Lung (tissue), 17 donors: ENCODE measurements at places on chromosomes 12 and 14. TPM values are rescaled to one million over a fixed set of nuclear protein-coding genes. Genes with fewer than 3 reads are reported as not detected.

DNA sequence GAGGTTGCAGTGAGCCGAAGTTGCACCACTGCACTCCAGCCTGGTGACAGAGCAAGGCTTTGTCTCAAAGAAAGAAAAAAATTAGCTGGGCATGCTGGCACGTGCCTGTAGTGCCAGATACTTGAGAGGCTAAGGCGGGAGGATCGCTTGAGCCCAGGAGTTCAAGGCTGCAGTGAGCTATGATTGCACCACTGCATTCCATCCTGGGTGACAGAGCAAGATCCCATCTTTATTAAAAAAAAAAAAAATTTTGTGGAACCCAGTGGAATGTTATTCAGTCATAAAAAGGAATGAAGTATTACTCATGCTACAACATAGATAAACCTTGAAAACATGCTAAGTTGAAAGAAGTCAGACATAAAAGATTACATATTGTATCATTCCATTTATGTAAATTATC, 8.3 kb upstream of the ERBB3 start:
- DNase-seq = no peak
- H3K4me1 ChIP-seq = no peaks in the 10 kb centered on the region
- H3K27ac ChIP-seq = no peak overlapping the region
- no peak overlapping the region for H3K4me3 ChIP-seq
- H3K27me3 ChIP-seq = no peaks in the 10 kb centered on the region

- H3K36me3 ChIP-seq = no peaks in the 10 kb centered on the region
- DNase-seq = no peak
- no peak overlapping the region for H3K4me3 ChIP-seq
- H3K4me1 ChIP-seq = no peaks in the 10 kb centered on the region
- no peak overlapping the region for H3K27ac ChIP-seq
- no peaks in the 10 kb centered on the region for H3K27me3 ChIP-seq
Measured at GRCh38 chr14:44404599-44404998, 102.5 kb downstream of the FSCB start.

DNA sequence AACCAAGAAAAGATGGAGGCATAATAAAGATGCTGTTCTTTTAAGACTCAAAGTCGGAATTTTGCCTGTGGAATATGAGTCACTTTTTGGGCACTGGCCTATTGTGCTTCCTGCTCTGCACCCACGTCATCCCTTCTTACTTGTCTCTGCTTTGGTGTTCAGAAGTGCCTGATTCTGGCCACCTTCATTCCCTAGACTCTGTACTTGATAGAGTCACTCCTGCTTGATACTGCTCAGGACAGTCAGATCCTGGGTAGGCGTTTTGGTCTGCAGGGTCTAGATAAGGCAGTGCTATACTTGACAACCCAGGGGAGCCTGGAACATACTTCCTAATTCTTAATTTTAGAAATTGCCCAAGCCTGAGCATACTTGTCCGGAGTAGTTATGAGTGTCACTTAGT, 1.9 kb downstream of the LRRK2 start:
- no peaks in the 10 kb centered on the region for H3K27me3 ChIP-seq
- H3K4me3 ChIP-seq = peak overlapping the region; percentile 31
- peak overlapping the region; percentile 82 for H3K27ac ChIP-seq
- H3K4me1 ChIP-seq = peaks cover 5% of the 10 kb centered on the region
- no peak for DNase-seq

DNA sequence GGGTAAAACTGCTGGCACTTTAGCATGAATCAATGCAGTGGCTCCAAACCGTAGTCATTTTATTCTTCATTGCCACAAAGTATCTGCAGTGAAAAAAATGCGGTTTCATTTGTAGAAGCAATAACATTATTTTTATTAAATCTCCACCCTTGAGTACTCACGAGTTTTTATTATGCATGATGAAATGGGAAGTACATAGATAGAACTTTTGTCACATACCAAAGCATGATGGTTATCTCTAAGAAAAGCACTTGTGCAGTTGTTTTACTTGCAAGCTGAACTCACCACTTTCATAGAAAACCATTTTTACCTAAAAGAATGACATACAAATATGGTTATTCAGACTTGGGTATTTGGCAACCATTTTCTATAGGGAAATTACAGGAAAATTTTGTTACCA, 90.3 kb downstream of the PELI2 start:
- H3K36me3 ChIP-seq = no peaks in the 10 kb centered on the region
- H3K27ac ChIP-seq = no peak overlapping the region
- no peaks in the 10 kb centered on the region for H3K4me1 ChIP-seq

CNPY2 gene
- 38.8 TPM for total RNA-seq

GRCh38 chr12:13631873-13632272, 349.5 kb downstream of the GRIN2B start:
- no peak overlapping the region for H3K4me3 ChIP-seq
- DNase-seq = no peak
- no peaks in the 10 kb centered on the region for H3K4me1 ChIP-seq
- no peaks in the 10 kb centered on the region for H3K27me3 ChIP-seq
